ENCODE measurements at places on chromosomes 7 and 10. TPM values are rescaled to one million over a fixed set of nuclear protein-coding genes. Genes with fewer than 3 reads are reported as not detected.

DNA sequence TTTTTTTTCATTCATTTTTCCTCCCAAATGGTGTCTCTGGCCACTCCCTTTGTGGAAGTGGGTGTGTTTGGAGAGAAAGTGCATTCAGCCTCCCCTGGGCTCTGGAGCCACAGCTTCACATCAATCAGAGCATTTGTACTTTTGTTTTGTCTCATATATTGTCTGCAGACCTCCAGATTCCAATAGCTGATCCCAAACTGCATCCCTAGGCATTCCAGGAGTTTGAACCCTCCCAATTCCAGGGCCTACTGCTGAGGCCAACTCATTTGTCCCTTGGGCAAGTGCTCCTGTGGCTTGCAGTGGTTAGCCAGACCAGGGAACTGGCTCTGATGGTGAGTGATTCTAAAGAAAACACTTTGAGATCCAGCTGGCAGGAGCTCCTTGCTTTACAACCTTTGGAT is 163.3 kb downstream of the IPMK start:
- DNase-seq: no peak

DNA sequence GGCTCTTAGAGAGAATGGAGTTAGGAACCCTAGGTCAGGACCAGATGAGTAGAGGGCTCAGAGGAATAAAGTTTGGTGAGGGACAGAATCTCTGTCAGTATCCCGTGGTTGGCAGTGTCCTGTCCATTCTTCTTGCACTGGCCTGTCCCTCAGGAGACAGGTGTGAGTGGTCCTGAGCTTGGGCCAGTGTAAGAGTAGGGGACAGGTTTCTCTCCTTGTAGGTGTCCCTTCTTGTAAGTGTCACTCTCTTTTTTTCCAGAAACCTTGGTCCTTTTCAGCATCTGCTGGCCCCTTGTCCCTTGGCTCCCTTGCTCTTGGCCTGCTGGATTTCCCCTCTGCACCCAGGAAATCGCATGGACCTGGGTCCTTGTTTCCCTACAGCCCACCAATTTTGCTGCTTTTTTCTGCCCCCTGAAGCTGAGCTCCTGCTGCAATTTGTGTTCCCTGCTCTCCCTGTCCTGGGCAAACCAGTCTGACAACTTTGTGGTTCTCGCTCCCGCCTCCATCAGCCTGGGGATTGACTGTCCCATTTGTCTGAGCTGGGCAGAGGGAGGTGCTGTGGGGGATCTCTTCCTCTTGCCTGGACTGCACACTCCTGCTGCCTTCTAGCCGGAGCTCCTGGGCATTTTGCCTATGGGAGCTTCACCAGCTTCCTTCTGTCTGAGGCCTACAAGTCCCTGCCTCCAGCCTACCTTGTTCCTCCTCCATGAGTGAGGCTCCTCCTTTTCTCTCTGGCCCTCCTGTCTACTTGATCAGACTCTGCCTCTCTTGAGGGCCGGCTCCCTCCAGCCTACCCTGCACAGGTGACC is 6.5 kb downstream of the TSPAN14 start:
- DNase-seq: no peak

GIMAP1 gene
- not detected for total RNA-seq

DNA sequence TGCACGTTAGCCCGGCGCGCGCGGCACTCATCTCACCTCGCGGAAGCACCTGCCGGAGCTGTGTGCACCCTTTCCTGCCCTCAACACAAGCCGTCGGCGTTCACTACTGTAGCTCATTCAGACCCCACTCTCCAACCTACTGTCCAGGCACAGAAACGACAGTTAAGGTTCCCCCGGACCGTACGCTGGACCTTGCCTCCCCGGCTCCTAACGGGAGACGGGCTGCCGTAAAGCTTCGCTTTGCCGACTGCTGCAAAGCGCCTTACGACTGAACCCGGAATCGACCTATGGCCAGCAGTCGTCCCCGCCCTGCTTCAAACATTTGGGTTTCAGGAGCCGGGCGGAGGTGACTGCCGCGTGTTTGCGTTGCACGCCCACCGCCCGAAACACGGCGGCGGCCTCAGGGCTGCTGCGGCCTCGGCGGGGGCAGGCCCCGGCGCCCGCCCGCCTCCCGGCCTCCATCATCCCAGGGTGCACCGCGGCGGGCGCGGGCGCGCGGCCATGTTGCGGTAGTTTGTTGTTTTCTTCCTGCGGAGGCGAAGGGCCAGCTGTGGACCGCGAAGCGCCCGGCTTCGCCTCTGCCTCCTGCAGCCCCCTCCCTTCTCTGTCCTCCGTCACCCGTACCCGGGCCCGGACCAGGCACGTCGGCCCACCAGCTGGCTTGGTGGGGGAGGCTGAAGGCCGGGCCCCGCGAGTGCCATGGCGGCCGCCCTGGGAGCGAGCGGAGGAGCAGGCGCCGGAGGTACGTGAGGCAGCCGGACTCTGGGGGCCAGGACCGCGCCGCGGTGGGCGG is at the start of gene RBM33:
Gene RBM33, plus strand, starts transcription at position 484 of the 793 bp plus-strand sequence. Its CDS starts 216 bp downstream, at position 700.
- DNase-seq: peak; percentile 85

DNA sequence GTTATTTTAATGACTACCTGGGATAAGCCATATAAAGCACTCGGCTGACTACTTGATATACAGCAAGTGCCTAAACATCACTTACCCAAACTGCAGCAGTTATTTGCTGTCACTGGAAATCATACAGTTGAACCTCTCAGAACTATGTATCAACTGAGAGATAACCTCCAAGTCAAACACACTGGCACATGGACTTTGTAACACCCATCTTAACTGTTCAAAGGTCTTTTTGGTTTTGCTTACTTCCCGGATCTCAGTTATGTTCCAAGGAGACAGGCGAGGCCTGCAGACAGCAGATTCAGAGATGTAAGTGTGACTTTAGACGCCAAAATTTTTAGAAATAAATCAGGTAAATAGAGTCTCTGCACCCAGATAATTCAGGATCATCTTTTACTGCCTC is 34.6 kb upstream of the DAGLB start:
- DNase-seq: no peak

- DNase-seq: no peak
Observed at GRCh38 chr7:69822386-69822785, 224.1 kb downstream of the AUTS2 start.

- DNase-seq: no peak
Observed at GRCh38 chr10:34954142-34954541, 136.0 kb downstream of the CUL2 start.

DNA sequence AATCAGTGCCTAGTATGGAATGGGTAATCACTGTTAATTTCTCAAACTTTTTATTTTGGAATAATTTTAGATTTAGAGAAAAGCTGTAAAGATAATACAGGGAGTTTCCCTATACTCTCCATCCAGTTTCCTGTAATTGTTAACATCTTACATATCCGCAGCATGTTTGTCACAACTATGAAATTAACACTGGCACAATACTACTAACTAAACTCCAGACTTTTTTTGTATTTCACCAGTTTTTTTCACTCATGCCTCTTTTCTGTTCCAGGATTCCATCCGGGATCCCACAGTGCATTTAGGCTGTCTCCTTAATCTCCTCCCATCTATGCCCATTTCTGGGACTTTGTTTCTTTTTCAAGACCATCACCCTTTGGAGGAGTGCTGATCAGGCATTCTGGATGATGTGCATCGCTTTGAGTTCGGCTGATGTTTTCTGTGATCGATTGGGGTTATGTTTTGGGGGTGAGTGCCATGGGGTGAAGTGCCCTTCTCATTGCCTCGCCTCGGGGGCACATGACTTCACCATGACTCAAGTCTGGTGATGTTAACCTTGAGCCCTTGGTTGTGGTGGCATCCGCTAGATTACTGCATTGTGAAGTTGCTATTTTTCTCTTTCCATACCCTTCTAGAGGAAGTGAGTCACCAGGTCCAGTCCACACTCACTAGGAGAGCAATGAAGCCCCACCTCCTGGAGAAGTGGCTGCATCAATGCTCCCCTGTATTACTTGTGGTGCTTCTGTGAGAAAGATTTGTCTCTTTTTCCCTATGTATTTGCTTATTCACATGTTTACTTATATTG is 43.9 kb upstream of the GRB10 start:
- DNase-seq: no peak

DNA sequence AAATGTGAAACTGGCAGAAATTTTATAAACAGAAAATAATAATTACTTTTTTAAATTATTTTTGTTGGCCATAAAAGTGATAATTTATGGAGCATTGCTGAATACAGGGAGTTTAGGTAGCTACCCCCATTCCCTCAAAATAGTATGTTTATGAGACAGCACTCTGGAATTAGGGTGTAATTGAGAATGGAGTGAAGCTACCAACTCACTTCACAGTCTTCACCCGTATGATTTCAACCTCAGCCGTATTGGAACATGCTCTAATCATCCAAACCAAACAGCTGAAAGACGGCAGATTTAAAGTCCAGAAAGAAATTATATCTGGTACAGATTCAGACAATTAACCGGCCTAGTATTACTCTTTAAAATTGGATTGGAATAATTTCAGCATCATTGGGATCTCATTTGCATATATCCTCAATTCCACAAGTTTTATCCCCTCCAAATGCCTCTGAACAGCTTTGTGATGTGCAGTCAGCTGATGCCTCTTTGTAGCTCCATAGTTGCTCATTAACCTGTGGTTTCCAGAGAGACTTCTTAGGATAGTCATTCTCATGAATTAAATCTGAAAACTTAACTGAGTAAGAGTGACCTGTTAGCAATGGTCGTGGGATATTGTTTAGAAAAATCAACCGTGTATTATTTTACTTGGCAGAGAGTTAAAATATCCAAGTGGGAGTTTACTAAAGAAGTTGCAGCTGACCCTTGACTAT is 59.1 kb upstream of the GJD4 start:
- DNase-seq: no peak

DNA sequence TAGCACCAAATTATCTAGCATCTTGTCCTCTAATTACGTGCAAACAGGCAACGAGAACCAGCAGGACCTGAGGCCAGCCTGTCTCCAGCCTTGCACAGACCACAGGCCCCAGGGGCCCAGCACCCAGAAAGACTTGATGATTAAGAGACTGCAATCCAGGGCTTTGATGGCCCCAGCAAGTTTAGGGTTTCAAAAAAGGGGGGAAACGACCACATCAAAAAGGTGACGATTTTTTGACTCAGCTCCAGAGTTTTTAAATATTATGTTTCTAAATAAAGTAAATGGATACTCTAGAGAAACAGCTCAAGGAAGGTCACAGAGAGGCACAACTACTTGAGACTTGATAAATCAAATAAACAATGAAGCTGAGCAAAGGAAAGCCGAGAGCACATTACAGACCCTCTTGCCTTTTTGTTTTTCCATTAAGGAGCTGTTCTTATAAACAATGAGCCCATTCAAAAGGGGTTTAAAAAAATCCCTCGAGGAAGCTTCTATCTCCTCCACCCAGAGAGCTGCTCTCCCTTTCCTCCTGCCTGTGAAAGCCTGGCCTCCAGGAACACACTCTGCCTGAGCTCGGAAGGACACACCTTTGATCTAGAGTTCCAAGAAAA is 44.1 kb downstream of the GLI3 start:
- no peak for DNase-seq

DNA sequence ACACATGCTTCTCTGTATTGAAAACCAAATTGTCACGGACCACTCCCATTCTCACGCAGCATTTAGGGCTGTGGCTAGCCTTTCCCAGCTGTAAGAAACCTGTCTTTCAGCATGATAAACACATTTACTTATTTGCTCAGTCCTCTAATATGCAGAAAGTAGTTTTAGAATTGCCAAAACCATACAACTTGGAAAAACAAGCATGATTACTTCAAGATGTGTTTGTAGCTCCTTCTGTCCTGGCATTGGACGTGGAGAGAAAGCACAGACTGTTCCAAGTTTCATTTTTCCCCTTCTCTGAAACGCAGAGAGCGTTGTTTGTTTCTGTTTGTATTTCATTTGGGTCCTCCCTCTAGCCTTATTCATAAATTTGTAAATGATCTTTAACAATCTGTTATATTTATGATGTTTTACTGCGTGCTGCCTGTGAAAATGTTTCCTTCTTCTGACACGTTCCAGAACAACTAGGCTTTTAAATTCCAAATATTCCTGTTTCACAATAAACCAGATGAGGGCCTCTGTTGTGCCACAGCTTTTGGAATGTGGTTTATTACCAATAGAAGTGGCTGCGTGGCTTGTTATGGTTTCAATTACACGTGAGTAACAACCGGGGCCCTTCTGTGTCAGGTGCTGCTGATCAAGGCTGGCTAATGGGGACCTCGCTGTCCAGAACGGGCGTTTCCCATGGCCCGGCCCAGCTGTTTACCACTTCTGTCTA is 26.1 kb downstream of the MNX1 start:
- no peak for DNase-seq

TRDMT1 gene
- 12.2 TPM for total RNA-seq

DNA sequence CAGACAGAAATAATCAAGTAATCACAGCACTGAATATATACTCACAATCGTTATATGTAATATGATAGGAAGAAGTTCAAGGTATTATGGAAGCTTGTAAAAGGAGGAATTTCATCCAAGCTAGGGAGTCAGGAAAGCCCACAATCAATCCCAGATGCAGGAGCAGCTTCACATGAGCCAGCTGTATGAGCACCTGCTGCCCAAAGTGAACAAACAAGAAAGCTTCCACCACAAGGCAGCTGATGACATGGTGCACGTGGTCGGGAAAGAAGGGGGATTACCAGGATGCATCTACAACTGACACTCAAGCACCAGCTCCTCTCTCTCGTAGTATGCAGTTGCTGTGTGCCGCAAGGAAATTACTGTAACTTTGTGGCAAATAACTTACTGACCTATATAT is 225.2 kb downstream of the XPNPEP1 start:
- DNase-seq: no peak

POU6F2 gene
- total RNA-seq: 0.40 TPM

DNA sequence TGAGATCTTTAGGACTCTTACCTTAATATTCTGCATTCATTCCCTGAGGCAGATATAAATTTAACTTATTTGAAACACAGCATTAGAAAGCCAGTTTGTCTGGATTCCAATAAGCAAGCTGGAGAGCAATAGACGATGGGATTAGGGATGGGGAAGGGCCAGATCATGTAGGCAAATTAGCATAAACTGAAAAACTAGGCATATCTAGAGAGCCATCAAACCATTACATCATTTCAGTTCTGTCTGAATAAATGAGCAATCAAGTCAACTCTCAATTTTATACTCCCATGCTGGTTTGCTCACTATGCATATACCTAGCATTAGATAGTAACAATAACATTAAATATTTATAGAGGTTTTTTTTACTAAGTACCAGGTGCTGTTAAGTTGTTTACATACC is 583.6 kb upstream of the LRRN3 start:
- no peak for DNase-seq

LBX1 gene
- not detected for total RNA-seq

GRCh38 chr10:121974019-121974534 is 940 bp downstream of the NSMCE4A start:
- no peak for DNase-seq

DNA sequence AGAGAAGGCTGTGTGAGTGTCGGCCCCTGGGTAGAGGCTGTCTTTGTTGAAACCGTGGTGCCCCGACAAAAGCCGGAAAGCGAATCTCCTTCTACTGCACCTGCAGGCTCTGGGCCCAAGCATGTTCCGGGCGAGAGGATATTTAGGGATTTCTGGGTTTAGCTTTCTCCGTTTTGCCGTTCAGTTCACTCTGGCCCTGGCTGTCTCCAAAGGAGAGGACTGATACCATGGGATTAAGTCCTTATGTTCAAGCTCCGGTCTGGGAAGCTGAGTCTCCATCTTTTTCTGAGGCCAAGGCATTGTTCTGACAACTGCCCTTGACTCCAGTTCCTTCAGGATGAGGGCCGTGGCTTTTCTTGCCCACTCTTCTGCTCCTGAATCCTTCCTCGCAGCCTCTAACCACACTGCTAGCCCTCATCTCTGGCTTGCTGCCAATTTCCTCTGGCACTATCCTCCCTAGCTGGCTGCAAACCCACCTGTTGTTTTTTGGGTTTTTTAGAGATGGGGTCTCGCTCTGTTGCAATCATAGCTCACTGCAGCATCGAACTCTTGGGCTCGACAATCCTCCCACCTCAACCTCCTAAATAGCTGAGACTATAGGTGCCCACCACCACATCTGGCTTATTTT is 206.8 kb downstream of the SKIDA1 start:
- no peak for DNase-seq

GLCCI1 gene
- 85.6 TPM for total RNA-seq
